Renal pelvis (tissue), 12 donors: ENCODE measurements at places on chromosomes 3 and 15.
A peak's percentile ranks its signal among the peaks of the same experiment; 100 is the strongest.

DNA sequence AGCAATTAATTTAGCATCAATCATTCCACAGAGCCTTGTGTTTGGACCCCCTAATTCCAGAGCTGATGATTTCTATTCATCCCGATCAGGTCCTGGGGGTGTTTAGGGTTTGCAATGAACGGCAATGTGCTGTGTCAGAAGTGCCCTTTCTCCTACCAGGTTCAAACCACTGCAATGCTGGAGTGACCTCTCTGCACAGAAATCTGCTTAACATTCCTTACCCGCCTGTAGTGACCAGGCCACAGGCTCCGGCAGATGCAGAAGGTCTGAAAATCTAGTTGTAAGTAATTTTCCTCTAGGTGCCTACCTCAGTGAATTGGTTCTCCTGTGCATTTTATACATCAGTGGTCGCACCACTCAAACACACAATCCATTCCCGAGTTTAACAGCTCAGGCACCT is 725.3 kb upstream of the CFAP20DC start:
- DNase-seq = no peak

- no peak for DNase-seq
Measured at GRCh38 chr15:33693166-33693800, 275.0 kb upstream of the CHRM5 start.

DNA sequence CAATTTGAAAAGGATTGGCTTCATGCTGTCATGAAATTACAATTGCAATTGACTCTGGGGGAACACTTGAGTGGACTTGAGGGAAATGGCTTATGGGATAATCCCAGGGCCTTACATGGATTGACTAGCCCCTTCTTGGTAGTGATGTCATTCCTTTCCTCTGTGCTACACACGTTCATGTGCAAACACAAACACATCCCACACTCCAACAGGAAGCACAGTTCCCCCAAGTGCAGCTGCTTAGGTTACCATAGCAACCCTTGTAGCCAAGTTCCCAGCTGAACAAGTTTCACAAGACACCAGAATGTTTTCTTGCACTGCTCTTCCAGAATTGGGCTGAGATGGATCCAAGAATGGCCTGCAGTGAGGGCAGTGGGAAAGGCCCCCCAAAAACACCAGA is 217.0 kb downstream of the ZNF621 start:
- DNase-seq = peak; percentile 67

DNA sequence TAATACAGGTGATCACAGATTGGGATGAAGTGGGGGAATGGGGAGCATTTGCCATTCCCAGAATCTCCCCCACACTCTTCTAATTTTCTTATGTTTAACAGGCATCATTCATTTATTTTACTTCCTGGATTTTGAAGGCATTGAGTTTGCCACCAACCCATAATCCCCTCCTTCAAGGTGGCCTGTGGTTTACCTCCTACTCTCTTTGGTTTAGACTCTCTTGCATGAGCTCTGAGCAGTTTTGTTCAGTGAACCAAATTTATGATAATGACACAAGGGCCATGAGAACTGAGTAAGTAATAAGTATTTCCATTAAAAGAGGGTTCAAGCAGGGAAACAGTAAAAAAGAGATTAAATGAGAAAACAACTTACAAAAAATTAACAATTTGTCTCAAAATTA is 703.1 kb upstream of the CFAP20DC start:
- DNase-seq = no peak

DNA sequence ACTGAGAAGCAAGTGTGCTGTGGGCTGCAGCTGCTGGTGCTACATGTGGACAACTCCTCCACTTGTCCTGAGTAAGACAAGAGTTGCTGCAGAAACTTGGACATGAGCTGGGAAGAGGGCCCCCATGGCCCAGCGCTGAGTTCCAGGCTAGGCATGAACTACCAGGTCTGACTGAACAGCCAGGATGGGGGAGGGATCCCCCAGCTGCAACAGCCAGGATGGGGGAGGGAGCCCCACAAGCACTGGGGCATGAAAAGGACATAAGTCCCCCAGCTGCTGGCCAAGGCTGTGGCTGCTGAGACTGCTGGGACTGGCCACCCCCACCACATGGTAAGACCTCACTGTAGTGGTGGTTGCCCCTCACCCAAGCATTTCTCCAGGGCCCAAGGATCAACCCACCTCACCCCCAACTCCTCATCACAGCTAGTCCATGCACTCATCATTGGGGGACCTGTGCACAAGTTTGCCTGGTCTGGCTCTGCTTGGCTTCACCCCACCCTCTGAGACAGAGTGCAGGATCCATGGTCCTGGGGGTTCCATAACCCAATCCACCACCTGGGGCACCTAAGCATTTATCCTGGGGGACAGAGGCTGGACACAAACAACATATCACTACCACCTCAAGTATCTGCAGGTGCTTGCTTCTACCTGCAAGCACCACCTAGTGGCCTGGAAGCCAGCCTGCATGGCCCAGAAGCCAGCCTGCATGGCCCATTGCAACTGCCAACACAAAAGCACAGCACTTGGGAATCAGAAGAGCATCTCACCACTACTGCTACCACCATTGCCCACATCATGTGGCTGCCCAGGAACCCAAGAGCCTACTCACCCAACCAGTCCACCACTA is 84.5 kb upstream of the STT3B start:
- DNase-seq = no peak

DNA sequence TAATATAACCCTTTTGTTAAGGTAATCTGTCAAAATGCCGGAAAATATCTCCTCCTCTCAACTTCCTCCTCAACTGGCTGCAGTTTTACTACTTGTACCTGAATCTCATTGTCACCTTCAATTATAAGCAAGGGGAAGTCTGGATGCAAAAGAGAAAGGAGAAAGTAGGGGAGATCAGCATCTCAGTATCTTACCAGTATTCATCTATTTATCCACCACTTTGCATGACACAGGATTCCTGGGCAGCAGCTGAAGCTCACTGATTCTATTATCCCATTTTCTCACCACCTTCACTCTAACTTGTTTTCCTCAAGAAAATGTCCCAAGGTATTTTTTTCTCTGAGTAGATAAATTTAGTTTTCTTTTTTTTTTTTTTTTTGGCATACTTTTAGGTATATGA is 440.5 kb upstream of the CBLB start:
- no peak for DNase-seq

DNA sequence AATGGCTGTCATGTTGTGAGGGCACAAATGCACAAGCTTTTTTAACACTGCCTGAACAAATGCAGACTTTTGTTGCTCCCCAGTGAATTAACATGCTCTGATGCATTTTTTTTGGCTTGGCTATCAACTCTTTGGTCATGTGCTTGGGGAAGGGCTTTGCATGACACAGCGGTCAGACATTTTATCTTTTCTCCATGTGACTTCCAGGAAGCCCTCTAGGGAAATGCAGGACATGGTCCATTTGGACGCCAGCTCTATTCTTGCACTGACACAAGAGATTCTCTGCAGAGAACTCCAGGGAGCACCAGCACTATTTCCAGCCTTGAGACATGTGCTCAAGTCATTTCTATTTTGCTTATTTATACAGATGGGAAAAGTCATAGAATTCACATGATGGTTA is 46.2 kb downstream of the NEK11 start:
- DNase-seq = peak; percentile 31
